ENCODE measurements at places on chromosomes 1 and 21.

DNA sequence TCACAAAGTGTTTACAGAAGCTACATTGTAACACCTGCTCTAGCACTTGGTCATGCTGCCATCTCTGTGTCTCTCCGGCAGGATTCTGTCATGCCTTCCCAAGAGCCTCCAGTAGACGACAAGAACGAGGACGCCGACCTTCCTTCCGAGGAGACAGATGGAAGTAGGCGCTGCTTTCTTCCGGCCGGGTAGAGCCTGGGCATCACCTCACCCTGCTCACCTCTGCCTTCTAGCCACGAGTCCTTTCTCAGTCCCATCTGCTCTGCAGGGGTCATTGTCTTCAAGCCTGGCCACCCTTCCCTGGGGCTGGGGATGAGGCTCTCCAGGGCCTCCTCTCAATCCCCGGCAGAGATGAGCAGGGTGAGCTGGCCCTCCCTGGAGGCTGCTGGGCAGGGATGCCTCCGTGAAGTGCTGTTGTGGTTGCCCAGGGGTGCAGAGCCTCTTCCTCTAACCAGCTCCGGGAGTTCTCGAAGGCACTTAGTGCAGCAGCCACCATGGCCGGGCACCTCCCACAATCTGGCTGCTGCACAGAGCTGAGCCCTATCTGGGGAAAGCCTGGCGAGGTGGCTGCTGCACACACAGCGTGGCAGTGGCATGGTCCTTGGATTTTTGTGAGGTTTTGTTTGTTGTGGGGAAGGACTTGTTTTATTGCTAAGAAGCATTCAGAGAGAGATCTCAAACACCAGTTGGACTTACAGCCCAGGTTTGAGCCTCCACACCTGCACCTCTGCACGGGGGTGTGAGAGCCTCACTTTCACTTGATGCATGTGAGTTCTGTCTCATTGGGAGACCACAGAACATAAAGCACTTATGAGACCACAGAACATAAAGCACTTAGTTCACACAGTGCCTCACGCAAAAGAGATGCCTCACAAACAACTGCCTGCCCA lies 48.4 kb downstream of the FAAP20 start:
- no peak for DNase-seq

DNA sequence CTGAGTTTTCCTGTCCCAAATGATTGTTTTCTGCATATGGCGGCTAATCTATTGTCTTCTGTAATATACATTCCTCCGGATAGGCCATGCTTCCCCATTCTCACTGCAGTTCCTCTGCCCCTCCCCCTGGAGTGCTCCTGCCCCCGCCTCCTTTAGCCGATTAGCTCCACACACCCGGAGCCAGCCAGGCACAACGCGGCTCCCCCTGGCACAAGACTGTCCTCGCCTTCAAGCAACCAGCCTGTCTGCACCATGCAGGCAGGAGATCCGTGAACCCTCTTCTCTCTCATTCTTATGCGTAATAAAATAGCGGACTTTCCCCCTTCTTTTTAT lies 18.0 kb downstream of the SERTAD4 start:
- no peak for DNase-seq

DNA sequence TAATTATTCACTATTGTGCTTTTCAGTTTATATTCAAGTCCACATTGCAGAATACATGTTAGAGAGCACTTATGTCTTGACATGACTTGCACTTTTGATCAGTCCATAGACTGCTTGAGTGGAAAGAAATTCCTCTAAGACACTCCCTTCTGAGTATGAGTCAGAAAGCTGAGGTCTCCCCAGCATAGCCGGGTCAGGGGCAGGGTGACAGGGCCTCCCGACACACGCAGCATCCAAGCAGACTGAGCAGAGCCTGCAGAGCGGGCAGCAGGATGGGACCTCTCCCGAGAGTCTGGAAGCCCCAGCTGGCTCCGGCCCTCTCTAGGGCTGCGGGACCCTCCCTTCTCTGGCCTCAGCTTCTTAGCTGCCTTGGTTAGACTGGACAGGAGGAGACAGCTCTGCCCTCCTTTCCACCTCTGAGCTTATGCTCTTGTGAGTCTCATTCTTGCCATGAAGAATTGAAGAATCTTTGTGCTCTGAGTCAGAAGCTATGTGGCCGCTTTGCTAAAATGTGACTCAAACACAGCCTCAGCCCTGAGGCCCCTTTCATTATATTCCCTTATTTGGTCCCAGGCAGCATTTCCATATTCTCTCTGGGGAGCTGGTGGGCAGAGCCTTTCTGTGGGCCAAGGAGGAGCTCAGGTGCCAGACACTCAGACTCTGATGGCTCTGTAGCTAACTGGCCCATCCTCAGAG lies 11.2 kb upstream of the CAPN2 start:
- peak; percentile 91 for DNase-seq

GRCh38 chr1:63248216-63248615 lies 74.2 kb upstream of the FOXD3 start:
- DNase-seq: no peak

- DNase-seq: no peak
These were observed 170.9 kb downstream of the COL11A1 start for GRCh38 chr1:102937401-102937800.

- peak; percentile 82 for DNase-seq
These were observed 229.2 kb upstream of the CAMK1G start for GRCh38 chr1:209354111-209354839.

- DNase-seq: no peak
These were observed 19.5 kb upstream of the OR6N2 start for GRCh38 chr1:158800526-158800925.

DNA sequence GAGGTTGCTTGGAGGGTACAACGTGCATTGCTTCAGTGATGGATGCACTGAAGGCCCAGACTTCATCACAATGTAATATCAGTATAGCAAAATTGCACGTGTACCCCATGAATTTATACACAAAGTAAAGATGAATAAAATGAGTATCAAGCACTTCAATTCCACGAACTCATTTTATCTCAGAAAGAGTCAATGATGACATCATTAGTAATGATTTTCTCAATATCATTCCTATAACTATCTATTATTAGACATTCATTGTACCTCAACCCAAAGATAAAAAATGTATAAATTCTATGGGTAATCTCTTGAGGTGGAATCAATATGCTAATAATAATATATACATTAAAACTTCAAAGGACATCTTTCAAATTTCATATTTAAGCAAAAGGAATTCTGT lies 208.4 kb downstream of the COL11A1 start:
- DNase-seq: no peak
